NB4 (cell line): ENCODE measurements at places on chromosomes 3 and 15.

DNA sequence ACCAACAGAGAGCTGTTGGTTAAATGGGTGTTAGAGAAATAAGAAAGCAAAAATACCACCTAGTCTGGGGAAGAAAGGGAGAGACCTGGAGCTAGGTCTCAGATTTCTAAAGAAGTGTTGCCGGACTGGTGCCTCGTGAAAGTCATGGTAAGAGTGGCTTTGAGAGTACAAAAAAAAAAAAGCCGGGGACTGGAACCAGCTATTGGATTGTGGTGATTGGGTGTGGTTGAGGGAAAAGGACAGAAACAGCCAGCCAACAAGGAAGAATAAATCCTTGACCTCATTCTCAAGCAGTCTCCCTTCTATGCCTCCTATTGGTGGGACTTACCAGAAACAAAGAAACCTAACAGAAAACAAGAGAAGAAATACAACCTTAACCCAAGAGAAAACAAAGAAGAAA lies 346.4 kb upstream of the KCNMB2 start:
- no peak for DNase-seq

- no peak for DNase-seq
Measured at GRCh38 chr3:113222451-113223086, 11.2 kb downstream of the BOC start.

- no peak for DNase-seq
Measured at GRCh38 chr3:14170531-14171159, 7.8 kb downstream of the XPC start.

DNA sequence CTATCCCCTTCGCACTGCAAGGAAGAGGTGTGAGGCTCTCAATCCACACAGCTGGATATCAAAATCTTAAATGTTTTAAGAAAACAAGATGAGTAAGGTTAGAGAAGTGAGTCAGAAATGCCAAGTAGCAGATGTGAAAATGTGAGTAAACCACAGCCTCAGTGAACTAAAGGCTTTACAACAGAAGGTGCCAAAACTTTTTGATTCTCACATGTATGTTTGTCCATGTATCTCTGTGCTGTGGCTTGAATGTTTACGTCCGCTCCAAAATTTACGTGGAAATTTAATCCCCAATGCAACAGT lies 126.8 kb upstream of the PFN2 start:
- no peak for DNase-seq

DNA sequence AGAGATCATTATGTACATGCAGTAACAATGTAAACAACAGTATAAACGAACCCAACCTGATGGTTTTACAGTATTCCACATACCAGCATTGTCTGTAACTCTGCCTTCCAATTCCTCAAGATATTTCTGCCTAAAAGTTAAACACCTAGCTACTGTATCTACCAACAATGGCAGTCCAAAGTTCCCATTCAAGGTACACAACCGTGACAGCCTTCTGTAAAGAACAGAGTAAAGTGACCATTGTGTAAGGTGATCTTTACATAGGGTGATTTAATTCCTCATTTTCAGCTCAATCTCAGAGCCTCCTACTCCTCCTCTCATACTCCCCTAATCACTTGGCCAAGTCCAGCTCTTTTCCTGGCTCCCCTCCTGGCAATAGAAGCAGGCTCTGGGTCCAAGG lies 10.4 kb downstream of the SECISBP2L start:
- no peak for DNase-seq

- no peak for DNase-seq
Measured at GRCh38 chr3:189954733-189955665, 165.7 kb downstream of the P3H2 start.

DNA sequence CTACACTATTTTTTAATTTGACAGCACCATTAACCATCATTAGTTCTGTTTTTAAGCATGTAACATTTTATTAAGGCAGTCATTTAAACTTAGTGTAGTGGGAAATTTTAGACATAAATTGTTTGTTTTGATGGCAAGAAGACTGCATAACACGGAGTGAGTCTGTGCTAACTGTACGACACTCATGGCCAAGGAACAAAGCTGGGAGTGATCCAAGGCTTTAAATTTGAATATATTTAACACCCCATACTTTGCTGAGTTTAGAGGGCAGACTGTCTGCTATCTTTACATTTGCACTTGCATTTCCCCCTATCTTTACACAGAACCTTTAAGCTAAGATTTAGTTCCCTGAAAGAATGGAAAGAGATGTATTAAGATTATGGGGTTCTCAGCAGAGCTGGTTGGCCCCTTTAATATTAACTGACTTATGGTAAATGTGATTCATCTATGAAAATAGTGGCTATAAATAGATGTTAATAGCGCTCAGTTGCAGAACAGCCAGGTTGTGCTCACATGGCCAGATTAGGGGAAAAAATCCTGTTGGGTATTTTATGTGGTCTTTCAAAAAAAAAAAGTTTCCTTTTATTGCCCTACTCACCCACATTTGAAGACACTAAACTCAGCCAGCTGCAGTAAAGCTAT lies 120.7 kb downstream of the CMSS1 start:
- DNase-seq, result no peak

- no peak for DNase-seq
Measured at GRCh38 chr15:31472636-31473384, 146.2 kb downstream of the KLF13 start.

GRCh38 chr3:100844063-100844936 lies 135.0 kb downstream of the TFG start:
- no peak for DNase-seq

DNA sequence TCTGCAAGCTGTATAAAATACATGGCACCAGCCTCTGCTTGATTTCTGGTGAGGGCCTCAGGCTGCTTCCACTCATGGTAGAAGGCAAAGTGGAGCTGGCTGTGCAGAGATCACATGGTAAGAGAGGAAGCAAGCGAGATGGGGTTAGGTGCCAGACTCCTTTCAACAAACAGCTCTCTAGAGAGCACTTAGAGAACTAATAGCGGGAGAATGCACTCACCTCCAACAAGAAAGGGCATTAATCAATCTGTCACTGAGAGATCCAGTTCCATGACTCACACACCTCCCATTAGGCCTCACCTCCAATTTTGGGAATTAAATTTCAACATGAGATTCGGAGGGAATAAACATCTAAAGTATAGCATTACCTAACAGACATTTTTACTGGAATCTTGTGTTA lies 644.1 kb upstream of the ARRDC4 start:
- DNase-seq, result no peak

DNA sequence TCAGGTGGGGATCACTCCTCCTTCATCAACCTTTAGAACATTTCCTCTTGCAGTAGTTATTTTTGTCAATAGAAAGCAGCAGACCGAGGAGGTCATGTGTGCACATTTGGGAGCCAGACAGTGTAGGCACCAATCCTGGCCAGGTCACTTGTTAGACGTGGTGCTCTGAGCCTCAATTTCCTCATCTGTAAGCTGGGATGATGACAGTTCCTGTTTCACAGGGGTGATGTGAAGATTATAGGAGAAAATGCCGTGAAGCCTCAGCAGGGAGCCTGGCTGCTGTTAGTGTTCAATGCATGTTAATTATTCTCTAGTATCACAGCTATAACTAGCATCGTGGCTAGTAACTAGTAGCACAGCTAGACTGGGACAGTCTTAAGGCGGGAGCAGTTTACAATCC lies 64.7 kb downstream of the ATP2B2 start:
- no peak for DNase-seq

- DNase-seq, result no peak
Measured at GRCh38 chr15:100058458-100058857, 283.3 kb downstream of the ADAMTS17 start.

- no peak for DNase-seq
Measured at GRCh38 chr3:72678380-72678779, 169.9 kb downstream of the SHQ1 start.

DNA sequence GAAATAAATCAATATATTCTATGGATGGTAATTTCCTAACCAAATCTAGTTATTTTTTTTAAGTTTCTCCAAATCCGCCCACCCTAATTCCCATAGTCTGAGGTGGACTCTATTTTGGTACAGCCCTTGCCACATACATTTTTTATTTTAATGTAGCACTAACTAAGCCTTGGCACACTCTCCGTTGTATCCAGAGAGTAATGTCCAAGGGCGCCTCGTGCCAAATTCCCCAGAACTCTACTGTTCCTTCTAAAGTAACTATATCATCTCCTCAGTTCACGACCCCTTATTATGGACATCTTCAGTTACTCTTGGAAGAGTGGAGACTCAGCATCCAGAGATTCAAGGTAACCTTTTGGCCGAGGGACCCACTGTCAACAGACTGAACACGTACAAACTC lies 1.3 kb downstream of the VGLL3 start:
- DNase-seq, result no peak

DNA sequence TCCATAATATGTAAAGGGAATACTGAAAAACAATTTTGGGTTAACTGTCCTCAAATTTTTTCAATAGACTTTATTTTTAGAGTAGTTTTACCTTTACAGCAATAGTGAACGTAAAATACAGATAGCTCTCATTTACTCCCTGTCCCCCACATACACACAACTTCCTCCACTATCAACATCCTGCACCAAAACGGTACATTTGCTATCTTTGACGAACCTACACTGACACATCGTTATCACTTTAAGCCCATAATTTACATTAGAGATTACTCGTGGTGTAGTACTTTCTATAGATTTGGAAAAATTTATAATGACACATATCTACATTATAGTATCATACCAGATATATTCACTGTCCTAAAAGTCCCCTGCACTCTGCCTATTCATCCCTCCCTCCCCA lies 16.9 kb upstream of the P2RY1 start:
- no peak for DNase-seq

DNA sequence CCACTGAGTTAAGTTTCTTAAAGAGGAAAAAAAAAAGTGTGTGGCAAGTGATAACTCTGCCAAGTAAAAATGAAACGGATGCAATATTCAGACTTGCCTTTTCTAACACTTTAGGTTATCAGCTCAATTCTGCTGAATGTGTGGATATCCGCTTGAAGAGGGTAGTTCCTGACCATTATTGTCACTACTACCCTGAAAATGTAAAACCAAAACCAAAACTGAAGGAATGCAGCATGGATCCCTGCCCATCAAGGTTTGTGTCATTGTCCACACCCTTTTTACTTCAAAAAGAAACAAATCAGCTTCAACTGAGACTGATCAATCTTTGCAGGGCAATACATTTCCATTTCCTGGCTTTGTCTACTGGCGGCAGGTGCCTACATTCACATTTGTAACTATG lies 236.1 kb downstream of the ADAMTSL3 start:
- DNase-seq, result no peak

DNA sequence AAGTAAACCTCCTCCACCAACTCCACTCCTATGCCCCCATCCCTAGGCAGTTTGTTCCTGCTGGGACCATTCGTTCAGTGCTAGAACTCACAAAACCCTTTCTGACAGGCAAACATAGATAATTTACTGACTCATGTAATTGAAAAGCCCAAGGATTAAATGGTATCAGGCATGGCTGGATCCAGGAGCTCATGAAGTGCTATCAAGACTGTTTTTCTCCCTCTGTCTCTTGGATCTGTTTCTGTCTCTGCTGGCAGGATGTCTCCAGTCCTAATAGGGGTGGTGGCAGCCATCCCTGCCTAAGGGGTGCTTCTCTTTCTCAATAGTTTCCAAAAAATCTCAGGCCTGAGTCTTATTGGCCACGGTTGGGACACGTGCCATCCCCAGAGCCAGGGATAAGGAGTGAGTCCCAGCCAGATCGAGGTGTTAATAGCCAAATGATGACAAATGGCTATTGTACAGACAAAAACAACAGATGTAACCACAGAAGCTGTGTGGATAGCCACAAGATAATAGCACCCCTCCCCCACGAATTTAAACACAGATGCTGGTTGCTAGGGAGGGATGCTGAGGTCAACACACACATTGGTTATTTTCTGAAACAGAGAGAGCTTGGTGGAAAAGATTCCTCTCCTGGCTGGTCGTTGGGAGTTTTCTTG lies 168.6 kb downstream of the SHQ1 start:
- DNase-seq, result no peak

GRCh38 chr15:58454950-58455401 lies 23.2 kb downstream of the LIPC start:
- peak; percentile 17 for DNase-seq

GRCh38 chr3:138296639-138297038 lies 33.0 kb downstream of the NME9 start:
- DNase-seq, result no peak

- DNase-seq, result peak; percentile 20
Measured at GRCh38 chr15:60399246-60399915, 1.6 kb upstream of the ANXA2 start.

- no peak for DNase-seq
Measured at GRCh38 chr15:96565266-96565665, 234.8 kb downstream of the NR2F2 start.
